ENCODE measurements at places on chromosomes 3 and 15.

GRCh38 chr3:197139586-197139985 is 110.0 kb upstream of the MELTF start:
- DNase-seq = no peak

DNA sequence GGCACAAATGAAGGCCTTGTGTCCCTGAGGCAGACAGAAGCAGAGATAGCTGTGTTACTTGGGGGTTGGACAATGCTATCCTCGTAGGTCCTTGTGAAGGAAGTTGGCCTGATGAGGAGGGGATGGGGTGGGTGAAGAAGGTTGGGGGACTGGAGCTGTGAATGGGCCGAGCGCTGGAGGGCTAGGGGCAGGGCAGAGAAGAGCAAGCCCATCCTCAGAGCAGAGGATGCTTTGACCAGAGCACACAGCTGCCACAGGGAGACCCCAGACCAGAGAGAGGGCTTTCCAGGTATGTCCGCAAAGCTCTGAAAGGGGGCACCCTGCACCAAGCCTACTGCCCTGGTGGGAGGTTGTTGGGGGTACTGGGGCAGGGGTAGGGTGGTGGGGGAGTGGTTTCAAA is 5.7 kb upstream of the TBC1D2B start:
- no peak for DNase-seq

DNA sequence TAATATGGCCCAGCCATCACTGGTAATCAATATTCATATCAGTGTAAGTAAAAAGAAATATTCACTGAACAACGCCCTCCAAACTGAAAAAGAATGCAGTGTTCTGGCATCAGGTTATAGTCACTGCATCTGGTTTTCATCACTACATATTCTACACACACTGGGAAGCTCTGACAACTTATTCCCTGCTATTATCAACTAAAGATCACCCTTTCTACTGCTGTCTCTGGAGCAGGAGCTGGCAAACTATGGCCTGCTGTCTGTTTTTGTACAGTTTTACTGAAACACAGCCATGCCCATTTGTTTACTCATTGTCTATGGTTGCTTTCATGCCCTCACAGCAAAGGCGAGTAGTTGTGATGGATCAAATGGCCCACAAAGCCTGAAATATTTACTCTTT is 35.3 kb downstream of the TUBGCP4 start:
- no peak for DNase-seq

DNA sequence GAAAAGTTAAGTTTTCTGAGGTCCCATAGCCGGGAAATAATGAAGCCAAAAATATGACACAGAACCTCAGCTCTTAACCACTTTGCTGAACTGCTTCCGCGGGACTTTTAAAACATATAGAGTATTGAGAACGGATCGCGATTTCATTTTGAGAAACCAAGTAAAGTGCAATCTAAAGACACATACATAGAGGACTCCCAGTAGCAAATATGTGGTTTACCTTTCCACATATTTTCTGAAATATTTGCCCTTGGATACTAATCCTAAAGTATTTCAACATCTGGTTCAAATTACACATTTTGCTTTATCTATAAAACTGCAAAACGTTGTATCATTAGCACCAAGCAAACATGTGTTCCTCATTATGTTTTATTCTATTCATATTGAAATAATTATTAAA is 776.5 kb downstream of the ROBO2 start:
- no peak for DNase-seq

- no peak for DNase-seq
Observed at GRCh38 chr15:73677146-73677607, 7.0 kb upstream of the CD276 start.

GRCh38 chr3:79203144-79203519 is 564.7 kb downstream of the ROBO1 start:
- no peak for DNase-seq

DNA sequence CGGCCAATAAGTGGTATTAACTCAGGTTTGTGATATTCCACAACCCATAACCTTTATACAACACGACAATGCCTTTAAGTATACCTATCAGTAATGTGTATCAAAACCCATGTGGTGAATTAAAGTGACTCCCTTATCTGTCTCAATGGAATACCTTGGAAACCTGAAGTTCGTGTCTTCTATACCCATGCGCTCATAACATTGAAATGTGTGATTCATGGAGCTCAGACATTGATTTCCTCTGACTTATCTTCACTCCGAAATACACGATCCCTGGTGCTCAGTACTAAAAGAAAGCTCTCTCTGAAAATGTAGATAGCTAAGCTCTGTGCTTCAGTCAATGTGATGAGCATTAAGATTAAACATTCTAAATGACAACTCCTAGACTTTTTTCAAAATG is 140.3 kb downstream of the TBC1D5 start:
- no peak for DNase-seq

DNA sequence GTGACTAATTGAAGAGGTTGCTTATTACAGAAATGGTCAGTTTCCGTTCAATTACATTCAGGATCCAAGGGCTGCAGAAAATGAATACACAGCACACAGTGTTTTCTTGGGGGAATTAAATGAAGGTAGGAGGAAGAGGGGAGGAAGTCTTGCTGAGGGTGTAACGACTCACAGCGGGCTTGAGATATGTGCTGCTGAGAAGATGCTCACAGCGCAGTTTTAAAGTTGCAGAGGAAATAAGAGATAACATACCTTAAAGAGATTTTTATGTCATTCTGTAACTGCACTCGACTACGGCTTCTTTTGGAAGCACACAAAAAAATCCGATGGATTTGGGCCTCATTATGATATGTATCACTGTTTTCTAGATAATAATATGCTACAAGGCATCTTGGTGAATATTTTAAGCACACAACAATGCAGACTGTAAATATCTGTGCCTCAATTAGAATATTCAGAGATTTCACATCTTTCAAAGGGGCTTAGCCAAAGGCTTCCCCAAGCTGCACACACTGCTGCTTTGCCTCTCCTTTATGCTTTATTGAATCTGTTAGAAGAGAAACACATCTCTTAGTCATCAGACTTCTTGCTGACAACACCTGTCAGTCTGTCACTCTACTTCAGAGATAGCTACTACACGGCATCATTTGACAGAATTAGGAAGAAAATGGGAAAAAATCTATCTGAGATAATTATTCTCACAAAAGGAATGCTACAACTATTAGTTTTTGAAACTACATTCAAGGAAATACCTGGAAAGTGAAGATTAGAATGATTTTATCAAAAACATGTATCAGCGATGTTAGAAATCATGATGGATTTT is 773.2 kb downstream of the OTOL1 start:
- DNase-seq = no peak

GRCh38 chr3:197994736-197995135 is 34.7 kb downstream of the LMLN start:
- no peak for DNase-seq

- DNase-seq = no peak
Observed at GRCh38 chr3:188202358-188203138, 48.6 kb downstream of the LPP start.

- DNase-seq = no peak
Observed at GRCh38 chr3:41198526-41198925, 779 bp upstream of the CTNNB1 start.

DNA sequence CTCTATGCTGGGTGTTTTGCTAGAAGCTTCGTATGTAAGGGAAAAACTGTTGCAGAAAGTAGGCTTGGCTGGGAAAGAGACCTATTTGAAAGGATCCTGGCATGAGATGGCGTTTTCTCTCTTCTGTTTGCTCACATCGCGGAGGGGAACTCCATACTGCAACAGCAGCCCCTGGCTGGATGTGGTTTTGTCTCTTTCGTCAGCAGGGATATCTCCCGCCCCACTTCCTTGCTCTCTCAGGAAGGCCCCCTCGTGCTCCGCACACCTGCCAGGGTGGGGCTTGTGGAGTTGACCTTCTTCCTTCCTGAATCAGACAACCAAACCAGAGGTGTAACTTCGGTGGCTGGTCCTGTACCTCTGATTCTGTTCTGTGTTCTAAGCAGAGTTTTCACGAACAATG is 26.4 kb upstream of the MYZAP start:
- no peak for DNase-seq

DNA sequence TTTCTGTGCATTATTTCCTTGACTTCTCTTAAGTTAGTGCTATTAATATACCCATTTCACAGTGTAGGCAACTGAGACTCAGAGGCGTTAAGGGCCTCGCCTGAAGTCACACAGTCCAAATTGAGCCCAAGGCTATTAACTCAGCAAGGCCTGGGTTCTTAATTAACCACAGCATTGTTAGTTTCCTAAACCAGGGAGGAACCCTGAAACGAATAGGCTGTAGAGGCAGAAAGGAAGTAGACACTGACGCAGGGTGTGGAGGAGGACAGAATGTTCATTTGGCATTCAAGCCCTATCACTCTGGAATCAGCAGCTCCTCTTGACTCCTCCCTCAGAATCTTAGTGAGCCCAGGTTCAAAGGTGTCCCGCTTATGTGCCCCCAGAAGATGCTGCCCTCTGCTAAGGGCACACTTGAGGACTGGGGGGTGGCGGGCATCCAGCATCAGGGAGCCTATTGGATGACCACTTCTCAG is 13.9 kb downstream of the ARHGEF3 start:
- DNase-seq = no peak

GRCh38 chr3:152173627-152174026 is 95.1 kb upstream of the MBNL1 start:
- DNase-seq = no peak

All from NCI-H446 (cell line).